ENCODE measurements at places on chromosomes 6 and 20.

- DNase-seq: no peak
Observed at GRCh38 chr6:108801366-108801765, 46.9 kb upstream of the ARMC2 start.

DNA sequence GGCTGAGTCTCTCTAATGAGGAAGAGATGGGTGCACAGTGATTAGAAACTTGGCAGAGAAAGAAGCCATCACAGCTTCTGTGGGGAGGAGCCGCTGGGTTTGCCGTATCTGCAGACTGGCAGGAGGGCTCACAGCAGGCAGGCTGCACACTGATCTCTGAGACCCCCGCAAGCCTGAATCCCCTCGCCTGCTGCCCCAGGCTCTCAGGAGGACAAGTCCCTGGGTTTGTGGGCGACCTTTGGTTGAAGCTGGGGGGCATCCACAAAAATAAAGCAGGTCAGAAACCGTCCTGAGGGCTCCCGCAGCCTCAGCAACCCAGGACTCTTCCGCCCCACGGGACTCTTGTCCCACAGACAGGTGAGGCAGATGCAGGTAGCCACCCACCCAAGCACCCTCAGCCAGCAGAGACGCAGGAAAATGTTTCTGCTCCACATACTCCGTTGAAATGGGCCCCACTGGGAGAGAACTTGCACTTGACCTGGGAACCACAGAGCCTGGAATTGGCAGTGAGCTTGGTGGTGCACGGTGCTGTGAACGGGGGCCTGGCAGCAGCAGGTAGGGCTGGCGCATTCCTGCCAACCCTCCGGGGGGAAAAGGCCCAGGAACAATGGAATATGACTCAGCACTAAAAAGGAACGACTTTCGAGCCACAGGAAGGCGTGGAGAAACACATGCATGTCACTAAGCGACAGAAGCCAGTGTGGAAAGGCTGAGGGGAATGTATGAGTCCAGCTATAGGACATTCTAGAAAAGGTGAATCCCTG lies 89.9 kb downstream of the YTHDF1 start:
- no peak for DNase-seq

- peak; percentile 42 for DNase-seq
Observed at GRCh38 chr6:46781478-46782378, 11.5 kb upstream of the MEP1A start.

DNA sequence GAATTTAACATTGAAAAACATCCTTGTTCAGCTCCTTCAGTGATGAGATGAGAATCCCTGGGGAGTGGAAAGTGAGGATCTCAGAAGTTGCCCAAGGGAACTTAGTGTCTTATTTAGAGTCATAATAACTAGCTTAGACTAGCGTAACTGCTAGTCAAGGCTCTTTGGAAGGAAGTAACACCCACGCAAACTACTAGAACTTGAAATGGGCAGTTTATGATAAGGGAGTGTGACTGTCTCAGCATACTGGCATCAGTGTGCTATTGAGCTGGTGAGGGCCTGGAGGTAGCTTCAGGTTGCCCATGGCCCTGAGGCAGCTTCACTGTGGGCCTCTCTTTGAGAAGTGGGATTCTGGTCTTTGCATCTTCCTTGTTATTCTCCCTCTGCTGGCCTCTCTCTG lies 40.1 kb downstream of the SLX4IP start:
- DNase-seq: no peak

All from urothelium cell line (cell line).